Esophagus mucosa (tissue), 1 donor: ENCODE measurements at places on chromosomes 16 and 17.

GRCh38 chr17:7437369-7437863, 1.9 kb upstream of the FGF11 start:
- no peak for ATAC-seq

GRCh38 chr17:81131486-81132196, 33.7 kb upstream of the PVALEF start:
- ATAC-seq = no peak

GRCh38 chr17:28478712-28479615, 5.5 kb downstream of the SLC13A2 start:
- no peak for ATAC-seq

DNA sequence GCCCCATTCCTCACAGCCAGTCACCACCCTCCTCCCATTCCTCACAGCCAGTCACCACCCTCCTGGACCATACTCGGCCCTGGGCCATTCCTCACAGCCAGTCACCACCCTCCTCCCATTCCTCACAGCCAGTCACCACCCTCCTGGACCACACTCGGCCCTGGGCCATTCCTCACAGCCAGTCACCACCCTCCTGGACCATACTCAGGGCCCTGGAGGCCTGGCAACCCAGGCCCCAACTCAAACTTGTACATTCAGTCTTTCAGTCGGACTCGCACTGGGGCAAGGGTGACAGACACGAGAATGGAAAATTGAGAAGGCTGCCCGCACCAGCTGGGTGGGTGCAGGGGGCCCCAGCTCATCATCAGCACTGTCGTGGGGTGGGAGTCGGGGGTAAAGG, 30.4 kb upstream of the FOXK2 start:
- ATAC-seq = no peak

DNA sequence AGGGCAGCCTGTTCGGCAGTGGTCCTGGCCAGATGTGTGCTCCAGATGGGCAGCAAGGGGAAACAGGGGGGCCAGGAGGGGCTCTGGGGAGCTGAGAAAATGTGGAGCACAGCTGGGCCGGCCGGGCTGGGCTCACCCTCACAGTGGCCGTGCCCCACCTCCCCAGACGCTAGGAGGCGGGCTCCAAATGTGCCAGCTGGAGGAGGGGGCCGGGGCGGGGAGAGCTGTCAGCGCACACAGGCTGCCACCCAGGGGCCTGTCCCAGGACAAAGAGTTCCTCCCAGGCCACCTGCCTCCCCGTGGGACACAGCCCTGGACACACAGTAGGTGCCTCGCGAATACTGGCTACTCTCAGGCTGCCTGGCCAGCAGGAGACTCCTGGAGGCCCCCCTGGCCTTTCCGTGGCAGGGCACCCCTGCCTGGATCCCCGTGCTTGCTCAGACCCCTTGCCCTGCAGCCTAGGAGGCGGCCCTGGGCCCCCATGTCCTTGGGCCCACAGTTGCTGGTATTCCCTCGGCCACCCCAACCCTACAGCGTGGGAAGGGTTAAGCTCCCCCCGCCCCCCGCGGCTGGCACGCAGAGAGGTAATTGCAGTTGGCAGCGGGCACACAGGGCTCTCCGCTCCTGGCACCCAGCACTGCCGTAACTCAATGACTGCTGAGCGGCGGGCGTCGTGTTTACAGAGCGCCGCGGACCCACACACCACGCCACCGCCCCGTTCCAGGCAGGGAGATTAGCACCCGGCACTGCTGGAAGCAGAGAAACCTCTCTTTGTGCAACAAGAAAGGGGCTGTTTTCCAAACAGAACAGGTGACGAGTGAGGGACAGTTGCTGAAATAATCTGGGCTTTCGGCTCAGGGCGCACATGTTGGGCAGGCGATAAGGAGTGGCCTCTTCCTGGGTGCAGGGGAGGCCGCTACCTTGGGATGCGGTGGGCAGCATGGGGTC, 32.2 kb downstream of the BAHCC1 start:
- ATAC-seq = no peak

GRCh38 chr17:44007346-44008204, 3.2 kb downstream of the NAGS start:
- ATAC-seq = no peak

DNA sequence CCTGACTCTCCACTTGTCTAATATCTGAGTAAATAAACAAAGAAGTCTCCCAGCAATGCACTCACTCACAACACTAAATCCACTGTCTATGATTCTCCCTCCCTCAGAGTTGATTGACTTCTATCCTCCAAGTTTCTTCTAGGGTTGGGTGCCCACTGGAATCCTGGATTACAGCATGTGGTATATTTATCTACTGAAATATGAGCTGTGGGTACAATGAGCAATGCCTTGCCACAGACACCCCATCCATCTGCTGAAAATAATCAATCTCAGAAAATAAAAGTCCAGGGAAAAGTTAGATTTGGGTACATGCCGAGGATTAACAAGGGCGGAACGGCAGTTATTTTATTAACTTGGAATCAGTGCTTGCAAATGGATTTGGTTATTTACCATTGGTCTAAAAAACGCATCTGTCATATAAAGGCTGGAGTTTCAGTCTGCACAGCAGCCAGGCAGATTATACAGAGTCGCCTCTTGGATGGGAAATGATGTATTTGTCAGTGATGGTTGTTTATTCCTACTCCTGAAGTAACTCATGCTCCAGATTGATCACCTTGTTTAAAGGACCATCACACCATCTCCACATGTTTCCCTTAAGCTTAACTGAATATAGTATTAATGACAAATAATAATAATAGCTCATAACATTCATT, 193.9 kb upstream of the SOX9 start:
- ATAC-seq = no peak

GRCh38 chr17:74325743-74326379, at the start of gene KIF19:
TSS of gene KIF19 (plus strand) at chr17:74326226. CDS start at chr17:74326350, 124 bp downstream.
- peak; percentile 32 for ATAC-seq

GRCh38 chr16:56317998-56318826, 107.1 kb downstream of the AMFR start:
- peak; percentile 93 for ATAC-seq

DNA sequence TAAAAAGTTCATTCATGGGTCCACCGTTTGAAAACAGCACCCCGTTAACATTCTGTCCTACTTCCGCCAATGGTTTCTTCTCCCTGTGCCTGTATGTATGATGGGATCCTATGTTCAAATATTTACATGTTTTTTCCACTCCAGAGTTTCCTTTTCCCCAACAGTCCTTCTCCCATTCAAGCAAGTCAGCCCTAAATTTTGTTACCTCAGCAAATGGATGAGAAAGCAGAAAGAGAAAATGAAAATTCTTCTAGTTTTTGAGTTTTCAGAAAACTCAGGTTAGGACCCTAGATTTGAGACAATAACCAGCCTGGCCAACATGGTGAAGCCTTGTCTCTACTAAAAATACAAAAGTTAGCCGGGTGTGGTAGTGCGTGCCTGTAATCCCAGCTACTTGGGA, 3.5 kb upstream of the ERN2 start:
- no peak for ATAC-seq

DNA sequence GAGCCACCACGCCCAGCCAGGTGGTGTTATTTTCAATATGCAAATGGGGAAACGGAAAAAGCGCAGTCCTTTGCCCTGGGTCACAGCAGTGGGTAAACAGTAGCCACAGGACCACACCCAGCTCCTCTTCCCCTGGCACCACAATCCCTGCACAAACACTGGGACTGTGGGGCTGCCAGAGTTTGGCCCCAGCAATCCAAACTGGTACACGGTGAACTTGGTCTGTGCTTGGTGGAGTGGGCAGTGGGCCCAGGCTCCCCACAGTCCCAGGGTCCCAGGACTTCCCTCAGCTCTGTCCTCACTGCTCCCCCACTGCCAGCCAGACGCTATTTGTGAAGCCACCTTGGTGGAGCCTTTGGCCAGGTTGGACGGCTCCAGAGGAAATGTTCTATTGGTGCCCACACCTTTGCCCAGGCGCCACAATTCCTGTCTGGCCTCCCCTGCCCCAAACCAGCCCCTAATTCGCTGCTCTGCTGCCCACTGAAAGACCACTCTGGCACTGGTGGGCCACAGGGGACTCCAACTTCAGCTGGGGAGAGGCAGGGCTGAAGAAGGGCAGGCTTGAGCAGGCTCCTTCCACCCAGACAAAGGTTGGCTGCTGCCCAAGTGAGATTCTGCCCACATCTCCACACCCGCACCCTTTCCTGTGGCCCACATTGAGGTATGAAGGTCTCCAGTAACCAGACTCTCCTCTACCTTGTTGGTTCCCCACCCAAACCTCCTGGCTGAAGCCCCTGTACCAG, 2.1 kb downstream of the CHAD start:
- peak; percentile 14 for ATAC-seq

GRCh38 chr16:20023190-20023589, 50.5 kb downstream of the GPR139 start:
- ATAC-seq = no peak
